ENCODE measurements at places on chromosomes 2 and 18.
A peak's percentile ranks its signal among the peaks of the same experiment; 100 is the strongest.

GRCh38 chr2:28821295-28821958, 10.8 kb downstream of the SPDYA start:
- no peaks in the 10 kb centered on the region for H3K4me1 ChIP-seq
- no peak overlapping the region for H3K4me3 ChIP-seq
- no peaks in the 10 kb centered on the region for H3K27me3 ChIP-seq
- no peak overlapping the region for H3K27ac ChIP-seq
- peak; percentile 63 for DNase-seq

- H3K36me3 ChIP-seq = no peaks in the 10 kb centered on the region
- no peak for DNase-seq
- H3K4me1 ChIP-seq = peaks cover 8% of the 10 kb centered on the region
- H3K27me3 ChIP-seq = no peaks in the 10 kb centered on the region
- no peak overlapping the region for H3K27ac ChIP-seq
Observed at GRCh38 chr2:9235147-9236044, 28.8 kb downstream of the ASAP2 start.

GRCh38 chr2:8559805-8560204, 122.1 kb upstream of the ID2 start:
- H3K4me3 ChIP-seq = no peak overlapping the region
- H3K27ac ChIP-seq = no peak overlapping the region
- no peaks in the 10 kb centered on the region for H3K36me3 ChIP-seq
- H3K27me3 ChIP-seq = no peaks in the 10 kb centered on the region
- no peaks in the 10 kb centered on the region for H3K4me1 ChIP-seq

- H3K4me3 ChIP-seq = no peak overlapping the region
- no peak overlapping the region for H3K27ac ChIP-seq
- H3K4me1 ChIP-seq = no peaks in the 10 kb centered on the region
- no peak for DNase-seq
Observed at GRCh38 chr2:23627236-23628009, 242.4 kb downstream of the KLHL29 start.

- no peaks in the 10 kb centered on the region for H3K36me3 ChIP-seq
- H3K27ac ChIP-seq = no peak overlapping the region
- H3K4me1 ChIP-seq = no peaks in the 10 kb centered on the region
Observed at GRCh38 chr2:118723394-118723793, 124.1 kb downstream of the EN1 start.

DNA sequence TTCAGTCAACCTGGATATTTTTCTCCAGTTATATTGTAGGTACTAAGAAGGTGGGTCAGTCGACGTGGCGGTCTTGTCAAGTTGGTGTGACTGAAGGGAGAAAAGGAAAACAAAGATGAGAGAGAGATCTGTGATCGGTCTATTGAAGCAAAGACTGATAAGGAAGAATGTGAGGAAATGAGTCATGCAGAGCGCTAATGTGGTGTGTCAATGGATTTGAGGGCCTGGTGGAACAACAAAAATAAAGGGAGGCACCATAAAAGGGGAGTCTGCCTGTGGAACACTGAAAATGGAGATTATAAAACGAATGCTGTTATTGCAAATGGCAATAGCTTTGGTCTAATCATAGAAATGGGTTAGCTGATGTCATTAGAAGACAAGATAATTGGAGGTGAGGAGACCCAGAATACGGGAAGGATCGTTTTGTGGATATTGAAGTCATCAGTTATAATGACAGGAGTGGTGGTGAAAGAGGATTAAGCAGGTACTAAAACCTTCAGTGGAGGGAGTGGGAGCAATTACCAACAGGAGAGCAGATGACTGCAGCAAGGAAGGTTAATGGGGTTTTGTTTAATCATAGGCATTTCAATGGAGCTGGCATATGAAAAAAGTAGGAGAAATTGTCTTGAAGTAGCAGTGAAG, 599.1 kb upstream of the FSHR start:
- H3K27me3 ChIP-seq = no peaks in the 10 kb centered on the region
- H3K27ac ChIP-seq = no peak overlapping the region
- H3K36me3 ChIP-seq = no peaks in the 10 kb centered on the region

GRCh38 chr2:72917138-72917876, at the start of gene EMX1:
Gene EMX1 (plus strand): TSS chr2:72917519. CDS start chr2:72917853, 334 bp downstream.
- peak; percentile 73 for DNase-seq
- peaks cover 16% of the 10 kb centered on the region for H3K27me3 ChIP-seq
- no peak within 1 kb of the TSS for H3K27ac ChIP-seq
- peaks cover 25% of the 10 kb centered on the region for H3K4me1 ChIP-seq
- peak within 1 kb of the TSS; percentile 25 for H3K4me3 ChIP-seq
- no peaks in the 10 kb centered on the region for H3K36me3 ChIP-seq

DNA sequence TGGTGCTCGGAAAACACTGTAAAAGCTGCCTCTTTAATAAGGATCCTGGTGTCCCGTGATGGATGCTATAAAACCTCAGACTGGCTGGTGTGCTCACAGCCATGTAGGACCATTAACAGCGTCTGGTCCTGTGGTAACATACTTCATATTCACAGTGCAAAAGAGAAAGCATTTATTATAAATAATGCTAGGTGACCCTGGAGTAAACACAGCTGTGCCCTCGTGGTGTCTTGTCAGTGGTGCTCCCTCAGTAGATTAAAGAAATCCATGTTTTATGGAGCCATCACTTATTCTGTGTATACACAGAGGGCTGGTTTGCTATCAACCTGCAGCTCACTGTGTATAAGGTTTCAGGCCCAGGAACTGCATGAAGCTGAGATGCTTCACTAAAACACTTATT, 106.9 kb downstream of the CDK15 start:
- no peaks in the 10 kb centered on the region for H3K27me3 ChIP-seq
- H3K36me3 ChIP-seq = no peaks in the 10 kb centered on the region
- no peak overlapping the region for H3K27ac ChIP-seq

DNA sequence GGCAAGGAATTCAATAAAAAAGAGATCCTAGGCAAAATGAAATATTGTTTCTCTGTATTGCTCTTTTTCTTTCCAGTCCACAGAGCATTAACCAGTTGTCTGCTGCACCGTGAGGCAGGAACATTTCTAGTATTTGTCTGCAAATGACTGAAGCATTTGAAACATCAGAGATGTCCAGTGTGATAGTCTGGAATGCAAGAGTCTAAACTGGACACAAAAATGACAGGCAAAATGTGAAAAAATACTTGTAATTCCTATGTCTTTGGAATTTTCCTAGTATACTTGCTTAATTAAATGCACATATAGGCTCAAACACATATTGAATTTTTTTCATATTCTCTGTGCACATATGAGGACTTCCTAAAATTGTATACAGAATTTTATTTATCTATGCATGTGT, 120.5 kb upstream of the SPATS2L start:
- no peak overlapping the region for H3K27ac ChIP-seq
- no peak for DNase-seq
- no peaks in the 10 kb centered on the region for H3K4me1 ChIP-seq
- H3K4me3 ChIP-seq = no peak overlapping the region
- H3K27me3 ChIP-seq = no peaks in the 10 kb centered on the region

- H3K4me1 ChIP-seq = no peaks in the 10 kb centered on the region
- no peak overlapping the region for H3K27ac ChIP-seq
- no peaks in the 10 kb centered on the region for H3K27me3 ChIP-seq
- H3K4me3 ChIP-seq = no peak overlapping the region
Observed at GRCh38 chr2:187338679-187339121, 109.4 kb downstream of the CALCRL start.

- H3K36me3 ChIP-seq = no peaks in the 10 kb centered on the region
- DNase-seq = peak; percentile 18
- no peaks in the 10 kb centered on the region for H3K27me3 ChIP-seq
- H3K4me1 ChIP-seq = peaks cover 5% of the 10 kb centered on the region
- H3K4me3 ChIP-seq = no peak overlapping the region
- H3K27ac ChIP-seq = no peak overlapping the region
Observed at GRCh38 chr2:171529914-171530313, 7.6 kb downstream of the CYBRD1 start.

- H3K36me3 ChIP-seq = no peaks in the 10 kb centered on the region
- no peak overlapping the region for H3K4me3 ChIP-seq
- H3K27me3 ChIP-seq = no peaks in the 10 kb centered on the region
Observed at GRCh38 chr2:7201851-7202250, 284.6 kb downstream of the RNF144A start.

GRCh38 chr2:56768973-56769372, 585.2 kb downstream of the CCDC85A start:
- no peak overlapping the region for H3K4me3 ChIP-seq
- H3K4me1 ChIP-seq = no peaks in the 10 kb centered on the region
- DNase-seq = no peak
- no peaks in the 10 kb centered on the region for H3K27me3 ChIP-seq

DNA sequence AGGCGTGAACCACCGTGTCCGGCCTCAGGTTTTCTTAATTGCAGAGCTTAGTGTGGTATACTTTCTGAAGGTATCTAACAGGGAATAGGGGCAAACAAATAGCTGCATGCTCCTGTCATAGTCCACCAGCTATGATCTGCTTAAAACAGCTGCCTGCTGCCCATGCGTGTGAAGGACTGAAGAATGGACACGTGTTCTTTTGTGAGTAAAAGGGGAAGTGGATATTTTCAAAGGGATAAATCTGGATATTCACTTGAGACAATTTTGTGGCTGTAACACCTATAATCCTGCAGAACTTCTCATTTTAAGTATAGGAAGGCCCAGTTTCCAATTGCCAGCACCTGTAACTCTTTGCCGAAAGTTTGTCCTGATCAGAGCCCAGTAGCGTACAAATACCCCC, 44.7 kb downstream of the TRPM8 start:
- H3K4me1 ChIP-seq = no peaks in the 10 kb centered on the region
- H3K27ac ChIP-seq = no peak overlapping the region
- H3K4me3 ChIP-seq = no peak overlapping the region
- H3K36me3 ChIP-seq = no peaks in the 10 kb centered on the region
- DNase-seq = no peak
- no peaks in the 10 kb centered on the region for H3K27me3 ChIP-seq

DNA sequence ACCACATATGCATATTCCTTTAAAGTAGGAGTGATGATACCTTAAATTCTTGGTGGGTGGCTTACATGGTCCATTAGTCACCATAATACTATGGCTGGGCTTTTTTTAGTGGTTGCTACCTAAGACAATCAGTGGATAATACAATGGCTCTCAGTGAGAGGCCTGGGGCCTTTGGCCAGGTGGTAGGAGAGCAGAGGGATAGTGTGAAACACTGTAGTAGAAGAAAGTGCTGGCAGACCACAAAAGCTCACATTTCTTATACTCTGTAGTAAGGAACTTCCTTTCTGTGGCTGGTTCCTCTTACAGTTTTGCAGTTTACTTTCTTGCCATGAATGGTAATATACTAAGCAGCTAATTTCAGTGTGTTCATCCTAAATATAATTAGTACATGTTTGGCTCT, 583.5 kb downstream of the XIRP2 start:
- no peak for DNase-seq
- H3K4me3 ChIP-seq = no peak overlapping the region
- no peaks in the 10 kb centered on the region for H3K27me3 ChIP-seq
- no peaks in the 10 kb centered on the region for H3K36me3 ChIP-seq
- no peaks in the 10 kb centered on the region for H3K4me1 ChIP-seq
- H3K27ac ChIP-seq = no peak overlapping the region

DNA sequence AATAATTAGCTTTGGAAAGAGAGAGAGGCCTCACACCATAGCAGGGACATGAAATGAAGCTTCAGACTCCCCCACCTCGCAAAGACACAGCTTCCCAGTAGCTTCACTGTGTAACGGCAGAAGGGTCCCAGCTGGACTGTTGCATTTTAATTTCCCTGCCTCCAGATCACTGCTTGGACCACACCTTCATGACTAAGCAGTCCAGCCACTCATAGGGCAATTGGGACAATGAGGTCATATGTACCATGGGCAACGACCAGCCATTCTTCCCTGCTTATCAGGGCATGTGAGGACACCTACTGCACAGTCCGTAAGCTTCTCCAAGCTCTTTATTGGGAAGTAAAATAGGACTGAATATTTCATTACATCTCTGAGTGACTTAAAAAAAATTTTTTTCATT, 183.0 kb downstream of the MREG start:
- no peak overlapping the region for H3K4me3 ChIP-seq
- H3K36me3 ChIP-seq = no peaks in the 10 kb centered on the region
- DNase-seq = peak; percentile 37
- no peak overlapping the region for H3K27ac ChIP-seq

- H3K27ac ChIP-seq = no peak overlapping the region
- no peak overlapping the region for H3K4me3 ChIP-seq
- H3K27me3 ChIP-seq = no peaks in the 10 kb centered on the region
Observed at GRCh38 chr2:195364015-195364965, 292.7 kb upstream of the SLC39A10 start.

- no peak for DNase-seq
- H3K4me1 ChIP-seq = no peaks in the 10 kb centered on the region
- H3K27ac ChIP-seq = no peak overlapping the region
- H3K36me3 ChIP-seq = no peaks in the 10 kb centered on the region
Observed at GRCh38 chr2:2422621-2423020, 91.5 kb upstream of the MYT1L start.

DNA sequence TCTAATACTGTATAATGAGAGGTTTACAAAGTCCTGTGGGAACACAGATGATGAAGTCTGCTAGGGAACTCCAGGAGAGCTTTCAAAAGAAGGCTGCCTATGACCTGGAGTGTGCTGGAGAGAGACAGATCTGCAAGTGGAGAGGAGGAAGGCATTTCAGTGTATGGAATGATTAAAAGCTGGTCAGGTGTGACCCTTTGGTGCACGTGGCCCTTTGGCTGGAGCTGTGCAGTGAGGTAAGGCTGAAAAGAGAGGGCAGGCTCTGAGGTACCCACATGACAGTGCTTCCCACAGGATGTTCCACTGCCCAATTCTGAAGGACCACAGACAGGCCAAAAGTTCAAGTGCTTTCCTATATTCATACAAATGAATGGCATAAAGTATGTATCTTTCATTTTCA, 157.1 kb downstream of the DYM start:
- DNase-seq = no peak
- H3K4me3 ChIP-seq = no peak overlapping the region
- no peaks in the 10 kb centered on the region for H3K4me1 ChIP-seq
- H3K27ac ChIP-seq = no peak overlapping the region

- no peak for DNase-seq
- no peak overlapping the region for H3K4me3 ChIP-seq
- H3K36me3 ChIP-seq = no peaks in the 10 kb centered on the region
- no peaks in the 10 kb centered on the region for H3K4me1 ChIP-seq
Observed at GRCh38 chr2:170368370-170368769, 190.4 kb downstream of the MYO3B start.

DNA sequence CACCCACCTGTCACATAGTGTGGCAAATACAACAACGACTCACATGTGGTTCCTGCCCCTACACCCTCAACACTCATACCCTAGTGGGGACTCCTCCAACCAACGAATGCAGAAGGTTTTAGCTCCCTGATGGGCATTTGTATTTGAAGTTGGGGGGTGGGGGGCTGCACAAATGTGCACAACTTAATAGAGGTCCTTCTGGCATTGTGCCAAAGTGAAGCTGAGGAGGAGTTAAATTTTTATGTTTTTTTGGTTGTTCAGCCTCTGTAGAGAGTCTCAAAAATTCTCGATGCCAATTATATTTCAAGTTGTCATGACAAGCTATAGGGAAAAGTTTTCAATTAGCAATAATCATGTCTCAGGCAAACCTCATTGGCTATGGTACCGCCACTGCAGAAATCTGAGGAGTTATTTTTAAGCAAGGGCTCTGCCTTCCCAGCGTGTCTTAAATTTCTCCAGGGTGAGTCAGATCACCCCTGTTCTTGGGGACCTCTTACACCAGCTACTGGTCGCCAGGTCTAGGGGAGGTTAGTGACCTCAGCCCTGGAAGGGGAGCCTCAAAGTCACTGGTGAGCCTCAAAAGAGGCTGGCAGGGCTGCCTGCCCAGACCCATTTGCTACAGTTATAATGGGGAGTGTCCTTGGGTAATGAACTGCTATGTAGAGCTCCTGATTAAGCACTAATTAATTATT, 102.7 kb upstream of the TAF1B start:
- peaks cover 8% of the 10 kb centered on the region for H3K4me1 ChIP-seq
- no peak overlapping the region for H3K27ac ChIP-seq
- H3K27me3 ChIP-seq = no peaks in the 10 kb centered on the region
- no peaks in the 10 kb centered on the region for H3K36me3 ChIP-seq
- no peak overlapping the region for H3K4me3 ChIP-seq

Data from testis (tissue), 5 donors.